Left lobe of liver (tissue), 2 donors: ENCODE measurements at places on chromosomes 3 and 15. TPM values are rescaled to one million over a fixed set of nuclear protein-coding genes. Genes with fewer than 3 reads are reported as not detected.

The MKRN2OS gene
- total RNA-seq = not detected

The UBA7 gene
- total RNA-seq = 33.2 TPM

DNA sequence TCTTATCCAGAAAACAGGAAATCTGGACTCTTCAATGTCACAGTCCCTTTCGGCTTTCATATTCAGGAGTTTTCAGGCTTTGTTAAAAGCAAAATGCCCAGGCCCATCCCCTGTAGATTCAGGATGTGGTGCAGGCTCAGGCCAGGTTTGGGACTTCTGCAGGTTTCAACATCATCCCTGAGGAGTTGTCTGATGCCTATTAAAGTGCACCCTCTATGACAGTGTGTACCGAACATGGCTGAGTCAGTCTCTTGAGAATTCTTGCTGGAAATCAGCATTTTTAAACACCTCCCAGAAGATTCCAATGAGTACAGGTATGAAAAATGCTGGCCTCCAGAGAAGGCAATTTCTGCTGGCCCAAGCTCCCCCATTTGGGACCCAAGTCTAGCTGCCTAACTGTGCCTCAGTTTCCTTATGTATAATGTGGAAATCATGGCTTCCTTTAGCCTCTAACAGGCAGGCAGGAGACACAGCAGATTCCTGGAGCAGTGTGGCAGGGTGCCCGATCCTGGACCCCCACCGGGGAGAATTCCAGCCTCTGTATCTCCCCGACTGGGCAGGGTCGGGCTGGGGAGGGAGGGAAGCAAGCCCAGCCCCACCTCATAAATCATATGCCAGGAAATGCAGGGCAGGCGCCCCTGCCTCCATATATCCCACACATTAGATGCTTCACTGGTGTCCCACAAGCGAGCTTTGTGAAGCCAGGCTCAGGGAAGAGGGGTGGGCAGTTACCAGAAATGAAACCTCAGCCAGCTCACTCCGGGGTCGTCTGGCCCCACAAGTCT is 44.4 kb upstream of the SLC6A11 start:
- no peak for DNase-seq

- DNase-seq = no peak
Measured at GRCh38 chr3:143128227-143128955, 8.8 kb downstream of the CHST2 start.

DNA sequence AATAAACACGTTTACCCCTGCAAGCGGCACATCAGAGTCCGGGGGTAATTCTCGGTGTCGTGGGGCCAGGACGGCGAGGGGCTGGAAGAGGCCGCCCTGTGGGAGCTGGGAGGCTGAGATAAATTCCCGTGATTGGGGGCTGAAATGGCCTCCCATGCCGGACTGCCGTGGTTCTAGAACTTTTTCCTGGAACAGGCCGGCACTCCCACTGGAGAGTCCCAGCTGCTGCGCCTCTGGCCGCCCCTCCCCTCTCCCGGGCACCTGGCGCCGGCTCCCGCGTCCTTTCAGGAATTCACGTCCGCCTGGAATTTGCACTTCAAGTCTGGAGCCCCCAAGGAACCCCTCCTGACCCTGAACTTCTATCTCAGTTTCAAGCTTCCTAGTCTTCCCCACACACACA is 10.8 kb upstream of the LRRC2 start:
- DNase-seq = no peak

DNA sequence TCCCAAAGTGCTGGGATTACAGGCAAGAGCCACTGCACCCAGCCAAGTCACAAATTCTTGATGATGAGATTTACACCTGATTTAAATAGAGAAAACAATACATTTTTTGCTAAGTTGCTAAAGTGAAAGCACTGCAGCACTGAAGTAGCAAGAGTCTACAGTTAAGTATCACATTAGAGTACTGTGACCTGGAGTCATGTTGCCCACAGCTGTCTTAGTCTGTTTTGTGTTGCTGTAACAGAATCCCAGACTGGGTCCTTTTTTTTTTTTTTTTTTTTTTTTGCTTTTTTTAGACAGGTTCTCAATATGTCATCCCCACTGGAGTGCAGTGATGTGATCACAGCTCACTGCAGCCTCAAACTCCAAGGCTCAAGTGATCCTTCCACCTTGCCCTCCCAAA is 23.2 kb upstream of the GNB4 start:
- no peak for DNase-seq
